Transverse colon (tissue), 4 donors: ENCODE measurements at places on chromosomes 5 and 9.

GRCh38 chr9:100170556-100170955 is 71.5 kb downstream of the INVS start:
- no peak for DNase-seq

DNA sequence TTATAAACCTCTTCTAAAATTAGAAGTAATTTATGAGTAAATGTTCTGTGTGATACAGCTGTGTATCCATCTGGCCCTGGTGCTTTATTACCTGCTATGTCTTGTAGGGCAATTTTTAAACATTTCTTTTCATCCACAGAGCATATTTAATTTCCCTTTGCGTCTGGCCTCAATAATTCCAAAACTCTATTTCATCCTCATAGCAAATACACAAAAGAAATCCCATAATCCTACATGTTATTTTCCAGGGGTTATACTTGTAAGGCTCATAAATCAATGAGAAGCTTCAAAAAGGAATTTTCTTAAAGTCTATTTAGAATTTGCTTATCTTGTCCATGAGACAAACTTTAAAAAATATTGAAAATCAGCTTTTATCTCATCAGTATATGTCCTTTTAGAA is 167.0 kb downstream of the TTC39B start:
- DNase-seq, result no peak

GRCh38 chr9:131111854-131112311 is 13.5 kb upstream of the NUP214 start:
- DNase-seq, result no peak

- DNase-seq, result no peak
Measured at GRCh38 chr9:73714294-73714693, 562.6 kb downstream of the ANXA1 start.

DNA sequence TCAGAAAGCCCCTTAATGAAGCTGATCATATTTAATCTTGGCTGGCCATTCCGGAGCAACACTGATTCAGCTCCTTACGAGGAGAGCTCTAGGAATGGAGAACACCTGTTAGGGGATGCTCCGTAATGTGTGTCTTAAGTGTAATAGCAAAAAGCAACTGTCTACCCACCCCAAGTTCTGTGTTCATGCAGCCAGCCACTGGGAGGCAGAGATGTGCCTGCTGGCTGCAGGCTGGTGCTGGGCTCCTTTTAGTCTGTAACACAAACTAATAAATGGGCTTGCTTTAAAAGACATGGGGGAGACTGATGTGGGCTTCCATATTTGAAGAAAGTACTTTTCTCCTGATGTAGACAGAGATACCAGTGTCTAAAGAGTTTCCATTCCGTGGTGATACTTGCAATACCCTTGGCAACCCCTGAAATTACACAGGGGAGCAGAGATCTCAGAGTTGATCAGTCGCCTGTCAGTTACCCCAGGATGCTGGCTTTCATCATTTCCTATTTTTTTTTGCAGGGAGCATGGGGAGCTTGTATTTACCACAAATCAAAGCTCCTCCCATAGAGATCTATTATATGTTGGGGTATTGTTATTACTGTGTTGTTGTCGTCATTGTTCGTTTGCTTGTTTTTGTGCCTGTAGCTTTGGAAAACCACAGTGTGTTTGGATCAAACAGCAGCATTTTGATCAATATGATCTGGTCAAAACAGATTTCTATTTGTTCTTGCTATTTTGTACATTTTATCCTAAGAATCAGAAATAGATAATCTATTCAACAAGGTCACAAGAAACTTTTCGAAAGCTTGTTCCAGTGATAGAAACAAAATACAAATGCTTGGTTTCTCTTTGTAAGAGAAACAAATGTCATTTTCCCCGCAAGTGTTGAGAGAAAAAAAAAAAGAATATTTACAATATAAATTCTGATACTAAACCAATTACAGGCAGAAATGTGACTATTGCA is 65.8 kb downstream of the MTX3 start:
- no peak for DNase-seq

GRCh38 chr9:26656003-26656870 is 236.4 kb downstream of the CAAP1 start:
- no peak for DNase-seq

- no peak for DNase-seq
Measured at GRCh38 chr5:16312785-16313184, 133.2 kb upstream of the MARCHF11 start.

DNA sequence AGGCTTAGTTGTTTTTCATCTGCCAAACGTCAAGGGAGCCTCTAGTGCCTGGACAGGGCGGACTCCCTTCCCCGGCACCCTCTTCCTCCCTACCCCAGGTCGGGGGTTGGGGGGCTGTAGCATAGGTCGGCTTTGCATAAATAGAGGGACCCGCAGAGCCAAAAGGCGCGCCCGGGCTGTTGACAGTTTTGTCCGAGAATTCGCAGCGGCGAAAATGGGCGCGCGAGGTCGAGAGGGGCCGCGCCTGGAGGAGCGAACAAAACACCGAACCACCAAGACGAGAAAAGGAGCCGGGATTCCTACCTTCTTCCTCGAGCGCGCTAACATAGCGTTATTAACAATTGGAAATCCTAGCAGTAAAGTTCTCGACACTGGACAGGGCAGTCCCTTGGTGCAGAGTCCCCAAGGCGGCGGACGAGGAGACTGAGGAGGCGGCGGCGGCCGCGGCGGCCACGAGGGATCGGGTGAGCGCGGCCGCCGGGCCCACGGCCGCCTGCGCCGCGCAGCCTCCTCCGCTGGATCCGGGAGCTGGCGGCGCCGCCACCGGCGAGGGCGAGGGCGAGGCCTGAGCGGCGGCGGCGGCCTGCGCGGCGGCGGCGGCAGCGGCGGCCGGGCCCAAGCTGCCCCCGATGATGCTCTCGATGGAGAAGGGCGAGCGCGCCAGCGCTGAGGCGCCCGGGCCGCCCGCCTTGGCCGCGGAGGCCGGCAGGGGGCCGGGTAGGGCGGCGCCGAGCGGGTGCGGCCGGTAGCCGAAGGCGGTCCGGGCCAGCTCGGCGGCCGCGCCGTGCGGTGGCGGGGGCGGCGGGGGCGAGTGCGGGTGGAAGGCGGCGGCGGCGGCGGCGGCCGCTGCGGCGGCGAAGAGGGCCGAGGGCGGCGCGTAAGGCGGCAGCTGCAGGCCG is 1.7 kb downstream of the FOXD1 start:
- no peak for DNase-seq

GRCh38 chr9:123998278-123998925 is 13.2 kb upstream of the LHX2 start:
- DNase-seq, result no peak

- DNase-seq, result no peak
Measured at GRCh38 chr9:98520221-98520960, 188.3 kb downstream of the GABBR2 start.

DNA sequence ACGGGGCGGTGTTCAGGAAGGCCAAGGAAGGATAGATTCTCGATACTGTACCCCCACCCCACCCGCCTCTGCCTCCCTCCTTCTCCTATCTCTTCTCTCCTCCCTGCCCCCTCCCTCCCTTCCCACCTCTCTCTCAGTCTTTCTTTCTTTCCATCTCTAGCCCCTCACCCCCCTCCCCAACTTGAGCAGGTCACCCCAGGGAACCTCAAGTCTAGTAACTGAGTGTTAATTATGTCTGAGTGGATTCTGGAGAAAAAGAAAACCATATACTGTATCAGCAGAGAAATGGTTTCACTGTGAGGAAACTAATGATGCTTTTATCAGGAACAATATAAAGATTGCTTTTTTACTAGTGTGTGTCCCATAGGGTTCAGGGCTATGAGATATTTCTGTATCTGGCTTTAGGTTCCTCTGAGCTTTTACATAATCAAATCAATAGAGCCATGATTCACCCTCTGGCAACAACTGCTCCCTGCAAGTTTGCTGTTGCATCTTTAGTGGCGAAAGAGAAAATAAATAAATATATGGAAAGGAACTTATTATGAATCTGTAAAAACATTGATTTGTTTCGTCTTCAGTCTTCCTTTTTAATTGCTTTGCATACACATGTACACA is 639.7 kb downstream of the CCDC171 start:
- no peak for DNase-seq

DNA sequence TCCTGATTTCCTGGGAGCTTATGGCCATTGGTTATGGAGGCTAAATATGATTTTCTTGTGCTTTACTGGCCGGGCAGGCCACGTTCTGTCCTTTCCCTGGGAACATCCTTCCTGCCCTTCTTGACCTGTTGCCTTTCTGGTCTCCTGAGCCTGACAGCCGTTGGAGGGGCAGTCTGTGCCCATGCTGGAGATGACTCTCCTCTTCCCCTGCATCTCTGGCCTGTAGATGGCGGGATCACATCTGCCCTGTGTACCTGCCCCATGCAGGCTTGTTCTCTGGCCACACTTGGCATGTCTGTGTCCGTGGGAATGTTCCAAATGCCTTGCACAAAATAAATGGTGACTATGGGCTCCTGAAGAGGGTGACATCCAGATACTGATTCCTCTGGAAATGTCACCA is 253.1 kb upstream of the IRX4 start:
- no peak for DNase-seq

DNA sequence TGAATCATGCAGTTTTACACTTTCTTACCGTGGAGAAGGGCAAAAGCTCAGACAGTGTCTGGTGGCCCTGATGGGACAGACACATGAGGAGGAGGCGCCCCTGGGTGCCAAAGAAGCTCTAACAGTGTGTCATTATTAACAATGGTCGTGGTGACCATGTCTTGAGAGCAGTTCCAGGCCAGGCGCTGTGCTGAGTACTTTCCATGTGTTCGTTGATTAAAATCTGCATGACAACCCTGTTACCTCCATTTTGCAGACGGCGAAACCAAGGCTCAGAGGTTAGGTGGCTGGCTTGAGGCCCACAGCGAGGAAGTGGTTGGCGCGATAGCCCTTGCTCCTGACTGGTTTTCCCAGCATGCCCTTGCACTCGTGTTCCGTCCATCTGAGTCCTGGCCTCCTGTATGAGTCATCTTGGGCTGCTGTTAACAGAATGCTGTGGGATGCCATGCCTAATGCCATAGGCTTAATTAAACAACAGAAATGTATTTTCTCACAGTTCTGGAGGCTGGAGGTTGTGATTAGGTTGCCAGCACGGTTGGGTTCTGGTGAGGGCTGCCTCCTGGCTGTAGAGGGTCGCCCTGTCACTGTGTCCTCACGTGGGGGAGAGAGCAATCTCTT is 92.0 kb downstream of the AMBP start:
- no peak for DNase-seq
